Vagina (tissue), 2 donors: ENCODE measurements at places on chromosomes 6 and 20.

- no peak for DNase-seq
Measured at GRCh38 chr6:11358904-11359830, 126.7 kb upstream of the NEDD9 start.

DNA sequence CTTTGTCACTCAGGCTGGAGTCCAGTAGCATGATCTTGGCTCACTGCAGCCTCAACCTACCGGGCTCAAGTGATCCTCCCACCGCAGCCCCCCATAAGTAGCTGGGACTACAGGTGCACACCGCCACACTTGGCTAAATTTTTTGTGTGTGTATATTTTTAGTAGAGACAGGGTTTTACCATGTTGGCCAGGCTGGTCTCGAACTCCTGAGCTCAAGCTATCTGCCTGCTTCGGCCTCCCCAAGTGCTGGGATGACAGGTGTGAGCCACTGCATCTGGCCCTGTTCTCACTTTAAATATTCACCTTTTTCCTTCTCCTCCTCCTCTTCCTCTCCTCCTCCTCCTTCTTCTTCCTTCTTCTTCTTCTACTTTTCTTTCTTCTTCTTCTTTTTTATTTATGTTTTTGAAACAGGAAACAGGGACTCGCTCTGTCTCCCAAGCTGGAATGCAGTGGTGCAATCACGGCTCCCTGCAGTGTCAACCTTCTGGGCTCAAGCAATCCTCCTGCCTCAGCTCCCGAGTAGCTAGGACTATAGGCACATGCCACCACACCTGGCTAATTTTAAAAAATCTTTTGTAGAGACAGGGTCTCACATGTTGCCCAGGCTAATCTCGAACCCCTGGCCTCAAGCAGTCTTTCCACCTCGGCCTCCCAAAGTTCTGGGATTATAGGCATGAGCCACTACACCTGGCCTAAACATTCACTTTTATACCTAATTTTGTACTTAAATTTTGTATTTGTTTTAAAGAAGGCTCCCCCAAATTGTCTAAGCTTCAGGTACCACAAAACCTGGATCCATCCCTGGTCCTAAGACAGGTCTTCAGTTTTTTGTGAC, 47.2 kb upstream of the NCOA3 start:
- no peak for DNase-seq

DNA sequence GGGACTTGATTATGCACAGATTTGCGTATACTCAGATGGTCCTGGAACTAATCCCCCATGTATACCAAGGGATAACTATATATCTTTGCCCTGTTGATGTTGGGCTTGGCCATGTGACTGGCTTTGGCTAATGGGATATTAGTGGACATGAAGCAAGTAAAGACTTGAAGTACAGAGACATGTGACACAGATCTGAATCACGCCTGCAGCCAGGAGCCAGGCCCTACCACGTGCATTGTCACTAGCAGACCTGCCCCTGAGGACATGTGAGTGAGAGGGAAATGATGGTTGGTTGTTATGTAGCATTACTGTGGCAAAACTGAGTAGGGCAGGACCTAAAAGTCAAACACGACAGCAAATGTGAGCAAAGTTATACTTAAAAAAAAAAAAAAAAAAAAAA, 155.7 kb downstream of the AKAP7 start:
- no peak for DNase-seq

GRCh38 chr6:111792914-111793700, 80.1 kb downstream of the FYN start:
- DNase-seq, result no peak

GRCh38 chr6:167762259-167762962, 64.3 kb upstream of the AFDN start:
- DNase-seq, result no peak

GRCh38 chr20:62766716-62767115, 29.6 kb upstream of the MRGBP start:
- DNase-seq, result no peak

GRCh38 chr20:49297605-49298530, 20.0 kb upstream of the ZNFX1 start:
- no peak for DNase-seq

GRCh38 chr6:6121943-6122342, 115.2 kb upstream of the NRN1 start:
- no peak for DNase-seq

- no peak for DNase-seq
Measured at GRCh38 chr6:123804787-123805540, 1.3 kb downstream of the NKAIN2 start.

- DNase-seq, result no peak
Measured at GRCh38 chr6:41934278-41935192, 7.1 kb downstream of the CCND3 start.

- no peak for DNase-seq
Measured at GRCh38 chr6:54085047-54085446, 26.2 kb upstream of the MLIP start.
